ENCODE measurements at places on chromosomes 12 and 14.

GRCh38 chr12:53618275-53618674, 7.9 kb downstream of the ATF7 start:
- no peak for DNase-seq

DNA sequence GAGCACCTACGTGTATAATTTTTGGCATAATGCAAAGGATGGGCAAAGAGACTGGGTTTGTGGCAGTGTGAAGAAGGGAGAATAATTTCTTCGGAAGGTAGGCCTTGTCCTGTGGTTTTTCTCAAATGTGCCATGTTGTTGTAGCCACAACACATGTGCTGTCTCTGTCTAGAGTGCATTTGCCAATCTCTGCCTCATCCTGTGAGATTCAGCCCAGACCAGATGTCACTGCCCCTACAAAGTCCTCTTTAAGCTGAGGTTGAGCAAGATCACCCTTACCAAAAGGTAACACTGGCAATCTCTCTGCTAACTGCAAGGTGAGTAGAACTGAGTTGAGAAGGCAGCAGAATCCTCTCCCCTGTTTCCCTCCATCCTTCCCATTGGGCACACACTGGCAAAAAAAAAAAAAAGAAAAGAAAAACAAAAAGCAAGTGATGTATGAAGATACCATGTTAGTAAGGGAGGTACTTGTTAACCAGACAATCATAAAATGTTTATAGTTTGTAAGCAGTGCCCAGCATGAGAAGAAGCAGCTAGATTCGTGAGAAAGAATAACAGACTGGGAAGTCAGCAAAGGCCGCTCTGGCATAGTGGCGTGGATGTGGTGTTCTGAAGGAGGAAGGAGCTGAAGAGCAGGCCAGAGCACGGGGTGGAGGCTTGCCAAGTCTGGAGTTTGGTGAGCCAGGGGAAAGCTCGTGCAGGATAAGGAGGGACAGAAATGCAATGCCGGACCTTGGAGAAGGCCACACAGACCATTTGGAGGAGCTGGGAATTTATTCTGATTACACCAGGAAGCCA, 18.9 kb downstream of the DYRK2 start:
- DNase-seq: no peak

DNA sequence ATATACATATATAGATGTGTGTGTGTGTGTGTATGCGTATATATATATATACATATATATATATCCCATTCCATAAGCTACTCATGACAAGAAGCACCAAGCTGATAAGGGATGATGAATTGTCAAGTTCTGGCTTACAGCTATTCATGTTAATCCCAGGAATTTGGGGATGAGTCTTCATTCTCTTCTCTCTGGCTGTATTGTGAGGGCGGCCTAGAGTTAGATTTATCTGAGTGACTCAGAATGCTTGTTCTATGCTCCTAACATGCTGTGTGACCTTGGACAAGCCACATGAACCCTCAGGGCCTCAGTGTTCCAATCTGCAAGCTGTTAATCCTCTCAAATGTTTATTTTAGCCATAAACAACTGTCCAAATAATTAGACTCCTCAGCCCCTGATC, 749.0 kb downstream of the MED13L start:
- no peak for DNase-seq

- no peak for DNase-seq
Observed at GRCh38 chr14:57290751-57291150, 22.0 kb downstream of the AP5M1 start.

DNA sequence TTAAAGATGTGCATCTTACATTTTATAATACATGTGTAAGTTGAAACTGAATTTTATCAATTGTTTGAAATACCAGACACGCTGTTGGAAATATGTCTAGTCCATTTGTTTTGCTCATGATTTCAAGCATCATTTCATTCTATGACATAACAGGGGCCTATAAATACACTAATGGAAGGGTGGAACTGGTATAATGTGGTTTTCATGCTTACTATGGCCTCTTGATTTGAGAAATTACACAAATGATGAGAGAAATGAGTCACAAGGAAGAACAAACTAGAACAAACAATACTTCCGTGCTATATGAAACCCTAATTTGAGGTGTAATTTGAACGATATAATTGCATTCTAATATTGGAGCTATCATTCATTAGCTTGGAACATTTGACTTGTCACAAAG, 663.4 kb downstream of the SLC16A7 start:
- no peak for DNase-seq

DNA sequence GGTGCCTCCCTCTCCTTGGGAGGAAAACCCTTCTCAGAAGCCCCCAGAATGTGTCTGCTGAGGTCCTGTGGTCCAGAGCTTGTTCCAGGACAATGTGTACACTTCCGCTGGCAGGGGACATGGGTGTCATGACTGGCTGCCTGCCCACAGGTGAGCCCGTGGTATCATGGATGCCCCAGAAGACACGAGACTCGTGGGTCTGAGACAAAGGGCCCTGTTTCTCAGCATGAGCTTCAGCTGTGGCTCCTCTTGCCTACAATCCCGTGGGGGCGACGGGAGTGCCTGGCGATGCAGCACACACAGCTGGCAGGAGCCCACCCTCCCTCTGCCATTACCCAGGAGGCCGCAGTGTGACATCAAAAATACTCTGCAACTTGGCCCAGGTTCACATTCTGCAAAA, 7.0 kb downstream of the TMEM121 start:
- DNase-seq: no peak

DNA sequence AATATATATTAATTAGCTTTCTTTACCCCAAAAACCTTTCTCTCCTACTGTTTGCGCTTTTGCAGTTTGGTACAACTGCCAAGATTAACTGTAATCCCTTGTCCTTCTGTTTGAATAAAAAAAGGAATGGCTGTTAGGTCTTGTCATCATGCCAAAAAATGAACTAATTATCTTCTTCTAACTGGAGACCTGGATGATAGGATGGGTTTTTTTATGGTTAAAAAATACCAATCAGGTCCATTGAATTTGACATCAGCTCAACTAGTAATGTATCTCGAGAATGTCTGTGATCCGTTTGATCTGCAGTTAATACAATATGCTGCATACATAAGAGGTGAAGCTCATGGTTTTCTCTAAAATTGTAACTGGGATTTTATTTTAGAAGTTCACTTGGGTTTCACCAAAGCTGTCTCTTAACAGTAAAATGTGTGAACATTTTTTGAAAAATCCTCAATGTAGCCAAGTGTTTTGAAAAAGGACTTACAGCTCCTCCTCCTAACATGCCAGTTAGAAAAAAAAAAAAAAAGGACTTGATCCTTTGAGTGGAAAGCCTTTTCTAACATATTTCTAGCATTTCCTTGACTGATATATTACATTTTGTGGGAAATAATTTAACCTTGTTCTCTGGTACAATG, 96.8 kb downstream of the SRGAP1 start:
- no peak for DNase-seq

Data from activated CD8-positive, alpha-beta memory T cell treated with anti-CD3 and anti-CD28 coated beads, Interleukin-2, amount 50 U/mL, for 48 hours (primary cell).